Tibial artery (tissue), 4 donors: ENCODE measurements at places on chromosomes 6 and 20.

GRCh38 chr20:37377346-37378081 lies 31.6 kb downstream of the SRC start:
- no peak for DNase-seq

- DNase-seq: no peak
Observed at GRCh38 chr20:46188866-46189541, 70.9 kb downstream of the CD40 start.

DNA sequence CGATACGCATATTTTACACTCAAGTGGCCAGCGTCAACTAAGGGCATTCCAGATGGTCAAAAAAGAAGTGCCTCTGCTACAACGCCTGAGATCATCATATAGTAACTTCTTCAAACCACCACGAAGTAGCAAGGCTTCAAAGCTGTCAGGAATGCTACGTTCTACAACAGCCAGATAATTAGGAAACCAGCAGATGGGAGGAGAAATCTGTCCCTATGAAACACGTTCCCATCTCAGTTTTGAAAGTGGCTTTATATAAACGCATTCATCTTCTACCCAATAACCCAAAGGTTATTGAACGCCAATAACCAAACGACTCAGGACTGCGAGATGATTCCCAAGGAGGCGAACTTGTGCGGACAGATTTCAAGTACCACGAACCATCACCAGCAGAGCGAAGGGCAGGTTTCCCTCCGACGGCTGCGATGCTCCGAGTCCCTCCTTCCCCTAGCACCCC lies 1.2 kb downstream of the ABHD12 start:
- DNase-seq: no peak

GRCh38 chr6:92617721-92618120 lies 801.6 kb downstream of the EPHA7 start:
- no peak for DNase-seq

DNA sequence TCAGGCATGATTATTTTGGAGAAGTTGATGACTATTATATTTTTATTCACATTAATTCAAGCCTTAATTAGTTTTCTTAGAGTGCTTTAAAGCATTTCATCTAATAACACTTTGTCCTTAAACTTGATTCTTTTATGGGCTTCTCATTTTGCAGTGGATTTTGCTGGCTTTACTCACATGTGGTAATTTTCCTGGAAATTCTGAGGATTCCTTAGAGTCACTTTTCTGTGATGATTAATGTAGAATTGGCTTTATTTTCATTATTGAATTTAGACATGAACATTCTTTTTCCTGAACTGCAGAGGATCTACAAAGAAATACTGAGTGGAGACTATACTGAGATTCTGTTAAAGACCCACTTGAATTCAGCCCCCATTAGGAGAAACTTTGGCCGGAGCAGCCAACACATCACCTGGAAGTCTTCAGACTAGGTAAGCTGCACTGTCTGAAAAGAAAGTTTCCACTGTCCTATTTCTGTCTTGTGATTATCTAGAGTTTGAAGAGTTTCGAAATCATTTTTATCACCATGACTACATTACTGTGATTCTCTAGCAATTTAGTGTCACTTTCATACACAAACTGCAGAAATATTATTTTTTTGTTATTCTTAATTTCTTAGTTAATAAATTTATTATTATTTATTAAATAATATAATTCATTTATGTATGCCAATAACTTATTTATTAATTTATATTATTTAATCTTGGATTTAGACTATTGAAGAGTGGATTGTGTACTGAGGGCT lies 1.9 kb downstream of the RFPL4B start:
- no peak for DNase-seq

GRCh38 chr6:131156411-131156810 lies 21.1 kb downstream of the AKAP7 start:
- no peak for DNase-seq

GRCh38 chr20:51470907-51471411 lies 71.6 kb downstream of the NFATC2 start:
- DNase-seq: no peak

- DNase-seq: no peak
Observed at GRCh38 chr20:38939686-38940085, 13.5 kb downstream of the FAM83D start.

GRCh38 chr20:19649041-19649440 lies 109.0 kb upstream of the RIN2 start:
- DNase-seq: no peak

DNA sequence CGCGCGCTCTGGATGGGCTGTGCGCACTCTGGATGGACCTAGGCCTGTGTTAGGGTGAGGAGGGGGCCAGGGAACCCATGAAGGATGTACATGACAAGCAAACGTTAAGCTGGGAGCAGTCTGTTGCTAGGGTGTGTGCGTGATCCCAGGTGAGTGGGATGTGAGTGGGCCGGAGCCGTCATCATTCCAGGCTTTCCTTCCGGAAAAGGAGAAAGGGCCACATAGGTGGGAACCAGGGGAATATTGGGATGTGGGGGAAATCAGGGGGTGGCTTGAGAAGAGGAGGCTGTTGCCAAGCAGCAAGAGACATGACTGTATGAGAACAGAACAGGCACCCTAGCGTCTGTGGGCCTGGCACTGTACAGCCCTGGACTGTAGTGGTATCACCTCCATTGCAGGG lies 49.7 kb upstream of the EPB41L1 start:
- no peak for DNase-seq

DNA sequence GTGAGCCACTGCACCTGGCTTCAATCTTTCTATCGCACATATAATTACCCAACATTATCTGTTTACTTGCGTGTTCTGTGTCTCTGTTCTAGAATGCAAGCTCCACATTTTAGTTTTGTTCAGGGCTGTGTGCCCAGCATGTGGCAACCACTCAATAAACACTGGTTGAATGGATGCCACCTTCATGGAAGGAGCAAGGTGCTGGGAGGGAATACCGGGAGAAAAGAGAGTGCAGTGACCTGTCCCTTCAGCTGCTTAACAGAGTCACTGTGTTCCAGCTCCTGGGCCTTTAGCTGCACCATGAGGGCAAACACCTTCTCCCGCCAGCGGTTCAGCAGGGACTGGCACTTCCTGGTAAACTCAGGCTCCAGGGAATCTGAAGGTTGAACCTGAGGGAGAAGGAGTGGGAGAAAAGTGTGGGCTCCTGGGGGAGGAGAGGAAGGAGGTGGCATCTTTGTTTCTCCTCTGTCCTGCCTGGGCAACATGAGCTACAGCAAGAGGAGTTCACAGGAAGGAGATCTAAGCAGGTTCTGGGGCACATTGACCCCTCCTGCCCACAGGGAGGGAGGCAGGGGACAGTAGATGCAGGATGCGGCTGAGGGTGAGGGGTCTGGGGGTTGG lies 7.7 kb downstream of the CCHCR1 start:
- DNase-seq: no peak

DNA sequence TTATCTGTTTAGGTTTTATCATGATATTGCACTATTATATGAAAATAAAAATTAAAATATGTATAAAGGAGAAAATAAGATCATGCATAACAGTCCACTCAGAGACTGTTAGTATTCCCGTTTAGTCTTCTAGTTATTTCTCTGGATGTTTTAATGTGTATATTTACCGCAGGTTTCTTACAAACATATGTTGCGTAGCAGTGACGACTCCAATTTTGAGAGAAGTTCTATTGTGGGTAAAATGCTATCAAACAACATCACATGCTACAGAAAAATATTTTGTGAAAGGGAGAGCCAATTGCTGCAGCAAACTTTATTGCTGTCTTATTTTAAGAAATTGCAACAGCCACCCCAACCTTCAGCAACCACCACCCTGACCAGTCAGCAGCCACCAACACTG lies 72.4 kb upstream of the NXT1 start:
- no peak for DNase-seq

- DNase-seq: no peak
Observed at GRCh38 chr20:35762461-35762860, 9.4 kb upstream of the PHF20 start.

DNA sequence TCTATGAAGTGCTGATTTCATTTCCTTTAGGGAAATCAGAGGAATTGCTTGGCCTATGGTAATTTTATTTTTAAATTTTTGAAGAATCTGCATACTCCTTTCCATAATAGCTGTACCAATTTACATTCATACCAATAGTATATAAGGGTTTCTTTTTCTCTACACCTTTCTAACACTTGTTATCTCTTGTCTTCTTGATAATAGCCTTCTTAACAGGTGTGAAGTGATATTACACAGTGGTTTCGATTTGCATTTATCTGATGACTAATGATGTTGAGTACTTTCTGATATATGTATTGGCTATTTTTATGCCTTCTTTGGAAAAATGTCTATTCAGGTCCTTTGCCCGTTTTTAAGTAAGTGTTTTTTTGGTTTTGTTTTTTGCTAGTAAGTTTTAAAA lies 40.8 kb downstream of the SMAP1 start:
- no peak for DNase-seq

DNA sequence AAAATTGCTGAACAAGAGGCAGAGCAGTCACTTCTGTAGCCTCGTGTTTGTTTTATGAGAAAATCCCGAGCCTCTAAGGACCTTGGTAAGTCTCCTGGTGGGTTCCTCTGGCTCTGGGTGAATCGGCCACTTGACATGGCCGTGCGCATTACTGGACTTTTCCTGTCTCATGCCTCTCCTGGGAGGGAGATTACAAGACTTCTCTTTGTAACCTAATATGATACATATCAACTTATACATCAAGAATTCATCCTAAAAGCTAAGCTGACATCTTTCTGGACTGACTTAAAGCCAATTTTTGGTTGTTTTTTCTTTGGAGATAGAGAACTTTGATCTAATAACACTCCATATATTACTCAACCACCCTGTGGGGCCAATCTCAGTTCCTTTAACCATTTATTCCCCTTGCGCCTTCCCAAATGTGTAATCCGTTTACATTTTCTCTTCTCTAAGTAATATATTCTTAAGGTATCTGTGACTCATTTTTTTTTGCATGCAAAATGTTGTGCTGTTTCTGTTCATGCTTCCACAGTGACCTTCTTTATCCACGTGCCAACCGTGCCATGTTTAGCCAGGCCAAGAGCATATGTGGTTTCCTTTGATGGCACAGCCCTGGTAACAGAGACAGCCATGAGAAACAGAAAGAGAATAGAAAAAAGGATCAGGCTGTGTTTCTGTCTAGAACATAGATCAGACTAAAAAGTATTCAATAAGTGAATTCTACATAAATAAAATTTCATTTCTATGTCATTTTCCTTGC lies 47.5 kb upstream of the JAG1 start:
- DNase-seq: no peak

DNA sequence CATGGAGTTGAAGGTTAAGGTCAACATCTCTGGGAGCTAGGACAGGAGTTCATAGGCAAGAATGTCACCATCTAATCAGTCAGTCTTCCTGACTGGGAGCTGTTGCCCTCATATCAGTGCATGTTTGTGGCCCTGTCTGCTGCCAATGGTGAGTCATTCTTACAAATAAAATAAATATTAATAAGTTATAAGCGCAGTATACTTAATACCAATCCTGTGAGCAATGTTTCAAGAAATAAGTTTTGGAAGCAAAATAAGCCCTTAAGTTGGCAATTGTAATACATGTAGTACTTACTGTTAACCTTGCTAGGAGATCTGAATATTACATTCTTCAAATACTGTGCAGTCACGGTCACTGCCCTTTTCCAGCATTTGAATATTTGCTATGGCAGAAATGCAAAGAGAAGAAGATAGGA lies 20.2 kb upstream of the MDGA1 start:
- no peak for DNase-seq

DNA sequence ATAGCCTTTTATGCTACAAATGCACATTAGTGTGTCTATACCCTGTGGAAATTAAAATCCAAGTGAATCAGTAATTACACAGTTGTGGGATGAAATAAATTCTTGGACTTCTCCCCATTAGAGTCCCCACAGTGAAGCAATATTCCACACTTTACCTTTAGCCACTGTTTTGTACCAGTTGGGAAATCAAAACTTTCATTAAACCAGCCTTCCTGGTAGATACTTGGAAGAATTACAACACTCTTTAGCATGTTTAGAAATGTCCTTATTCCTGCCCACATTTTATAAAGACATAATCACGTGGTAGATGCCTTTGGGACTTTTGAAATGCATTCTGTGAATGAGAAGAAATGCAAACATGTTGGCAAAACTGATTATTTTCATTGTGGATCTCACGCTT lies 49.0 kb upstream of the ANKEF1 start:
- DNase-seq: no peak

GRCh38 chr6:81381382-81381916 lies 371.0 kb downstream of the TENT5A start:
- no peak for DNase-seq

DNA sequence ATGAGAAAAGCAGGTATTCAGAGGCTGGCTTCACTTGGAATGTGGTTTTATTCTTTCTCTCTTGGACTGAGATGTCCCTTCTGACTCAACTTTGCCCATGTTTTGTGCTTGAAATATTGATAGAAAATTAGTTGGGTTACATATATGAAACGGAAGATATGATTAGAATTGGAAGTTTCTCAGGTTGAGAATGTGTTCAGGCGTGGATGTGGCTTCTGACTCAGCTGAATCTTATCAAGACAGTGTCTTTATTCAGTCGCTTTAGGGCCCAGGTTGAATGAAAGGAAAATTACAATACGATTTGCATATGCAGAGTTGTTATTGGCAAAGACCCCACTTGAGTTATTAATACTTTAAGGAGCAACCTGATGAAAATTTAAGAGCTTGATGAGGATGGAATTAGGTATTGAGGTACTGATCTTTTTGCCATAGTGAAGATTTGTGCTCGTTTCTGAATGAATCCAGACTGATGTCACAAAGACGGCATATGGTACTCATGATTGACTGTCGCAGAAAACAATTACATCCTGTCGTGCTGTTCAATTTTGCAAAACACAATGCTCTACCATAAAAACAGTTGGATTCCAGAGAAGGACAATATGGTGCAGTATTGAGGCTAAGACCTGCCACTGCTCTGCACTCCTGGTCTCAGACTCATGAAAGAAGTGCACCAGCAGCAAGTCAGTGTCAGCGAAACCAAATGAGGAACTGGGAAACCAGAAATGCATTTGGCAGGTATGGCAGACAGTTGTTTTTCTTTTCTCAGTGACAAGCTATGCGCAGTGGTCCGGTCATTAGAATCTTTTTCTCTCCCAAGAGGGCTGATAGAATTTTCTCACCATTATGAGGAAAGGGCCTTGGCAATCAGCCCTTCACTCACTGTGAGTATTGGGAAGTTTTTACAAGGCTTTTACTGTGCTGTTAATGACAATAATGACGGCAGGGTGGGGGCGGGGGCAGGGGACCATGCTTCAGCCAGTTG lies 158.3 kb downstream of the DOK5 start:
- no peak for DNase-seq

GRCh38 chr6:112330071-112330878 lies 16.9 kb upstream of the RFPL4B start:
- no peak for DNase-seq

DNA sequence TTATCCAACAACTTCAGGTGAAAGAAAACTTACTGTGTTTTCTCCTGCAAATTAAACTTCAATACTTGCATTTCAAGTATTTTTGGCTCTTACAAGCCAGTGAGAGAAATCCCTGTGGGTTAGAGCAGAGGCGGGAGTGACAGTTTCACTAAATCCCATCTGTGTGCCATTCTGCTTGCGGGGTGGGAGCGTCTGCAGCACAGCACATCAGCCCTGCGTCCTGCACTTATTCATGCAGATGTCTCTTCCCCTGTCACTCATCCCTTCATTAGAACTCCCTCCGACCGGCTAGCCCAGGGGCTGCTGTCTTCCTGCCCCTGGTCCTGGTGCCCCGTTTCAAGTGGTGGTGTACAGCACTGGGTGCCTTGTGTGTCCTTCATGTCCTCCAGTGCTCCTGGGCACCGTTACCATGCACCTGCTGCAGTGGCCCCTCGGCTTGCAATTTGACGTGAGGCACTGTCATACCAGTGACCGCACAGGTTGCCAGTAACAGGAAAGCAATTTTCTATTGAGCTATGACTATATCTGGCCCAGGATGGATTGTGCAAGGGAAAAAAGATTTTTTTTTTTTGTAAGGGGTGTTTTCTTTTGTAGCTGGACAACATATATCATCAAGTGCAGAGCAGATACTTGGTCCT lies 59.4 kb downstream of the INSM1 start:
- DNase-seq: no peak
